Dermis microvascular lymphatic vessel endothelial cell (primary cell): ENCODE measurements at places on chromosomes 16 and 17. TPM values are rescaled to one million over a fixed set of nuclear protein-coding genes. Genes with fewer than 3 reads are reported as not detected.
A peak's percentile ranks its signal among the peaks of the same experiment; 100 is the strongest.

CTF1 gene
- total RNA-seq, result 0.13 TPM in 2 replicates

DNA sequence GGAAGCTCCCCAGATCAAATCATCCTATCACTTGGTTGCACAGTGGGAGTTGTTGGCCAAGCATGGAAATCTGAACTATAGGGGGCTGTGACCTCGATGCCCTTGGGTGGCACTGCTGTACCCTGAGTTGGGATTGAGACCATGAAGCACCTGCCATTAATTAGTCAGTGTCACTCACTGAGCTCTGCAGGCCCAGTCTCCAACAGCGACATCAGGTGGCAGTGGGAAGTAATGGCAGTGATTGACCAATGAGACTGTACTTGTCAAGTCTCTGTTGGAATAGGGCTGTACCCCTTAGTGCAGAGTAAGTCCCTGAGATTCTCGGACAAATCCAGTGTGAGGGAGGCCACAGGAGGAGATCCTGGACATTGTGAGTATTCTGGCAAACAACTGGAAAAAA lies 118.0 kb upstream of the RPL38 start:
- DNase-seq, result no peak

PRAC2 gene
- total RNA-seq, result not detected in 2 replicates

DNA sequence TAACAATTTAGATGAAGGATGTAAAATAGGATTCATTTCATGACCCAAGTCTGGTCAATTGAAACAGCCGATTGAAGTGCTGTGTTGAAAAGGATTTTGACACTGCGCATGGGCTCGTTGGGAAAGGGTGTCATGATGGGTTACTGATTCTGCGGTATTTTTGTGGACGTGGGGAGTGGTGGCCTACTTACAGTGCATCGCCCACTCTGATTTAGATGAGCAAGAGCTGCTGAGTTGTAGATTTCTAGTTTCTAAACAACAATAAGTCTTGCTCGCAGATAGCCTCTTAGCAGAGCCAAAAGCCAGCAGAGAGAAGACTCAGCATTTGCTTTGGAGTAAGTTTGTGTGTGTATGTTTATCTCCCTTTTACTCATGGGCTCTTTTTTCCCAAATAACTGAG lies 731.0 kb downstream of the MAF start:
- DNase-seq, result no peak

TBC1D3 gene
- total RNA-seq, result not detected in 2 replicates

DNA sequence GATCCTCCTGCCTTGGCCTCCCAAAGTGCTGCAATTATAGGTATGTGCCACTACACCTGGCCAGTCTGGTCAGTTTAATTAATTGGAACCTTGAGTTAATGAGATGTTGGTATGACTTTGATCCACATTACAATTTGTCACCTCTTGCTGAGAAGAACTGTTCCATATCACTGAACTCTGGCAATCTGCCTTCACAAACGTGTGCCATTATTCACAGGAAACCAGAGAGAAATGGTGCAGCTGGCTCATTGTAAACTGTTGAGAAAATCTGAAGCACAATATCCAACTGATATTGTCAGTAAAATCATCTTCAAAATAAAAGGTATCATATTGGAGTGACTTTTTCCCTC lies 39.3 kb upstream of the YPEL2 start:
- DNase-seq, result no peak

GRCh38 chr17:40956401-40957254 lies 10.1 kb downstream of the KRT39 start:
- no peak for DNase-seq

CDRT4 gene
- 0.64 and 1.3 TPM in 2 replicates for total RNA-seq

TNFAIP1 gene
- 71.4 and 108 TPM in 2 replicates for total RNA-seq

KRT15 gene
- total RNA-seq, result 0.13 and 1.2 TPM in 2 replicates

DNA sequence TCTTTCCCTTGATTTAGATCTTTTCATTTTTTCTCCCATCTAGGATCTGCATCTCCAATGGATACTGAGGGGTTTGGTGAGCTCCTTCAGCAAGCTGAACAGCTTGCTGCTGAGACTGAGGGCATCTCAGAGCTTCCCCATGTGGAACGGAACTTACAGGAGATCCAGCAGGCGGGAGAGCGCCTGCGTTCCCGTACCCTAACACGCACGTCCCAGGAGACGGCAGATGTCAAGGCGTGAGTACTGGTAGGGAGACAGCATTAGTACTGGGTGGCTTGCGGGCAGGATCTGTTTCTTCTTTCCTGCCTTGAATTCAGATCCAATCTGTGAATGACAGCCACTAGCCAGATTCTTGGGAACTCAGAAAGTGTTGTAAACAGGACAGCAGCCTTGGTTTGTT lies 18.3 kb downstream of the NUP93 start:
- DNase-seq, result no peak

SOST gene
- not detected in 2 replicates for total RNA-seq

KRT36 gene
- 0.38 TPM in 1 of 2 replicates, not detected in the other for total RNA-seq

TPSG1 gene
- not detected in 2 replicates for total RNA-seq

- DNase-seq, result no peak
Observed at GRCh38 chr16:31700530-31701388, 172.8 kb upstream of the ZNF267 start.

GNG13 gene
- total RNA-seq, result not detected in 2 replicates

- no peak for DNase-seq
Observed at GRCh38 chr16:21128991-21129390, 21.7 kb downstream of the DNAH3 start.

- no peak for DNase-seq
Observed at GRCh38 chr16:84575914-84576313, 42.0 kb downstream of the COTL1 start.

GRCh38 chr16:11793840-11794239 lies 3.2 kb downstream of the ZC3H7A start:
- no peak for DNase-seq

PITPNC1 gene
- total RNA-seq, result 15.1 and 21.7 TPM in 2 replicates

DNA sequence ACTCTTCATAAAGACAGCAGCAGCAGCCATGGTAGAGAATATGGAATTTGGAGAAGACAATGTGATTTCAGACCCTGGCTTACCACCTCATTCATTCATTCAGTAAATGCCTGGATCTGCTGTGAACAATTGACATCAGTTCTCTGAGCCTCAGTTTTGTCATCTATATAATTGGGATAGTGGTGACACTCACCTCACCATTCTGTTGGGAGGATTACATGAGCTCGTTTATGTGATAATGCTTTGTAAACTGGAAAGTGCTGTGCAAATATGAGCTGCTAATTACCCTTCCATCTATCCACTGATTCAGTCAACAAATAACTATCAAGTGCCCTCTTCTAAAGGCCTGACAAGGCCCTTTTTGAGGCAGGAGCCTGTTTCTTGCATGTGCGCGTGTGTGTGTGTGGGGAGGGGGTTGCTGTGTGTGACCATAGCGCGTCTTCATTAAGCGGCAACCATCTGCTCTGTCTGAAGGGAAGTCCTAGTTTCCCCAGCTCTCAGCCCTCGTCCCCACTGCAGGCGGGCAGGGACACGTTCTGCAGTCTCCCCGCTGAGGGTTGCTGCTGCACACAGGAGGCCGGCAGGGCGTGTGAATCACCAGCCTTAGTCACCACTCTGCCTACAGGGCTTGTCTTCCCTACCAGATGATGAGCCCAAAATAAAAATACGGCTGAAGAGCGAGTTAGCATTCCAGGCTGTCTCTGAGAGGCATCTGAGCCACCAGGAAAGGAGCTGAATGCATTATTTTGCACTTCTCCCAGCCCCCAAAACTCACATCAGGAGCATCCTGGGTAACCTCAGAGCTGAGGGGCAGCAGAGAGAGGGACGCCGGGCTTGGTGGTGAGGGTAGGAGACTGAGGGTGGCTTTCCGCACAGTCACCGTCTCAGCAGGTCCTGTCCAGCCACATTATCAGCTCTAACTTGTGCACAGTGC lies 19.9 kb downstream of the ARL4D start:
- no peak for DNase-seq

CACNA1H gene
- under 0.01 TPM in 2 replicates for total RNA-seq

- no peak for DNase-seq
Observed at GRCh38 chr16:4648917-4649316, 24.3 kb downstream of the MGRN1 start.

PPP1R27 gene
- total RNA-seq, result not detected in 2 replicates

- no peak for DNase-seq
Observed at GRCh38 chr16:65657071-65657494, 535.2 kb upstream of the CDH11 start.

GRCh38 chr16:28210979-28211588 lies 681 bp downstream of the XPO6 start:
- DNase-seq, result peak; percentile 74

MYOCD gene
- under 0.01 and 0.25 TPM in 2 replicates for total RNA-seq

DNA sequence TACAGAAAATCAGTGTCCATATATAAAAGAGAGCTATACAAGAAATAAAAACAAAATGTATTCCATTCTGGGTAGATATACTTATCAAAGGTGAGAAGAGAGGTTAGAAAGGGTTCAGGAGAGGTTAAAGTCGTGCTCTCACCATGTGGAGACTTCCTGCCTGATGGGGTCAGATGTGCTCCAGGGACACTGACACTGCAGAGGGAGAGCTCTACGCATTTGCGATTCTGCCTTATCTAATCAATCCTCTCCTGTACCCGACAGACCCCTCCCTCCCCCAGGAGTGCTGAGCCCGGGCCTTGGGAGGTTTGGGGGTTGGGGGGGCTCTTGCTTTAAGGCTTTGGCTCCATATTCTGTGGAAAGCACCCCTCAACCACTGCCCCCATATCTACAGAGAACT lies 16.6 kb upstream of the SLC5A11 start:
- no peak for DNase-seq

PYY gene
- not detected in 2 replicates for total RNA-seq

MFAP4 gene
- total RNA-seq, result not detected in 2 replicates

CMTM2 gene
- not detected in 2 replicates for total RNA-seq

- DNase-seq, result no peak
Observed at GRCh38 chr17:69574257-69575197, 160.0 kb downstream of the MAP2K6 start.

- DNase-seq, result no peak
Observed at GRCh38 chr16:23499801-23500200, 10.5 kb downstream of the GGA2 start.

GRCh38 chr16:5874899-5875298 lies 777.3 kb upstream of the EEF2KMT start:
- no peak for DNase-seq

DNA sequence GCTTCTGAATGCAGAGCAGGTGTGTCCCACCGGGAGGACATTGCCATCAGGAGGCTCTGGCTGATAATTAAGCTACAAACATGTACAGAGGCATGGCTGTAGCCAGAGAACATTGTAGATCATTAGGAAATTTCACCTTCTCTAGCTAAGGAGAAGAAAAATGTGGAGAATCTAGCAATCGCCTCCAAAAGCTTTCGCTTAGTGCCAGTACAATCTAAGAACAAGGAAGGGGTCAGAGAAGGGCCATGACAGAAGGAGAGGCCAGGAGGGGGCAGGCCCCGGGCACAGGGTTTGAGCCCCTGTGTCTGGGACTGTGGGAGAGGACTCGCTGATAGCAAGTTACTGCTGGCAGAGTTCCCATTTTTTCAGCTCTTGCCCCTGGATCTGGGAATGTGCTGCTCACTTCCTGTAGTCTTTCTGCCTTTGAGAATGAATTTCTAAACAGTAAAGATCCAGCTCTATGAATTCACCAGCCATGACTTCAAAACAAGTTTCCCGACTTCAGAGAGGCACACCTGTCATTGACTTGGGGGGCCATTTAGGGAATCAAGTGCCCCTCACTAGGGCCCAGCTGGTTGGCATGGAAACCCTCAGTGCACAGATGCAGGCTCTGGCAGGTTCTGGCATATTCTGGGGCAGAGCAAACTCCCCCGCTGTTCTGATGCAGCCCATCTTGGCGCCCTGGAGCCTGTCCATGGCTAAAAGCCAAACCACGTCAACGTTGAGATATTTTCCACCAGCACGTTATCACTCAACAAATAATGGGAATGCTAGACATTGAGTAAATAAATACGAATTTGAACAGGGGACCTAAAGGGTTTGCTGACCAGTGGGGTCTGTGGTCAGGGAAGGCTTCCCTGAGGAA lies 59.5 kb upstream of the CACNG4 start:
- DNase-seq, result peak; percentile 87

DNA sequence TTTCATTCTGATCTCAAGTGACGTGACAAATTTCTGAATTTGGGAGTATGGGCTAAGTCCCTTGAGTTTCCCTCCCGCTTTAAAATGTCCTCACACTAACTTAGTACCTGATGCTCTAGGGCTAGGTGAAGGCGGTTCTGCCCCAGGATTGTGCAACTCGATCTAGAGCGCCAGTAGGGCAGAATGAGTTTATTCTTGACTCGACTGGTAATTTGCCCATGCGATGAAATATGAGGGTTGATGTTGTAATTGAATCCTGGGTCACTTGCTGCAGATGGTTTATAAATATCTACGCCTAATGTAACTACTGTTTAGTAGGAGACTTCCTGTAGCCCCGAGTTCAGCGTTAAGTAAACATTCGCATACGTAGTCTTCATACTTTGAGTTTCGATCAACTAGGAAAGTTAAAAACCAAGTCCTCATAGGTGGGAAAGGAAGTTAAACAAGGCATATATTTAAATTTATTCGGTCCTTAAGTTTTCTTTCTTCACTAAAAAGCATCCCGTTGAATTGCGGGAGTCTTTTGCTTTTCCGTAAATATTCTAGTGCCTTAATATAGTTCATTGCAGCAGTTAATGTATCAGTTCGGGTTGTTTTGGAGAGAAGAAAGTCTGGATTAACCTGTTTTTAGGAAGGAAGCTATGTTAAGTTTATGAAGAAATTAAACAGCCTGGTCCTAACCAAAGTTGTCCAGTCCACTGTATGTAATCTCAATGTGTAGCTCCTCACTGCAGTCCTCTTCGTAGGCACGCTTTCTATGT lies 1.6 kb downstream of the CTCF start:
- no peak for DNase-seq

DNA sequence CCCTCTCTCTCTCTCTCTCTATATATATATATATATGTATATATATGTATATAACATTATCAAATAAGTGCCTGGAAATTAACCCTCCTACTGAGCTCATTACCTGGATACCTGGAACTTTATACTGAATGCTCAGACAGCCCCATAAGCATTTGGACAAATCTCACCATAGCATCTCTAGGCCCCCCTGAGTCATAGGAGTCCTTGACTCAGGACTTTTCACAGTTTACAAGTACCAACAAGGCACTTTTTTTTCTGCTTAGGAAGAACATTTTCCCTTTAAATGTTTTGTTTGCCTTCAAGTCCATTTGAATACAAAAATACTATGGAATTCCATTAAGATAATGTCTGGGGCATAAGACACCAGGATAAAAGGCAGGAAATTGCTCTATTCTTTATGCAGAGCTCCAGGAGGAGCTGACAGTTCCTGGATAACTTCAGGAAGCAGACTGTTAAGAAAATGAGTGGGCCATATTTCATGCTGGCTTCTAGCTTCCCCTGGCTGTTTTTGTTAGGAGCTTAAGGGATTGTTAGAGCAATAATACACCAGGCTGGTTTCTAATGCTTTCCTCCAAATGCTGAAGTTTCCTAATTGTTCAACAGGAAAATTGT lies 171.7 kb upstream of the ASIC2 start:
- DNase-seq, result peak; percentile 11

CDH3 gene
- total RNA-seq, result under 0.01 TPM in 1 of 2 replicates, not detected in the other

HID1 gene
- 31.6 and 48.5 TPM in 2 replicates for total RNA-seq

GRCh38 chr16:17358355-17358754 lies 112.4 kb downstream of the XYLT1 start:
- DNase-seq, result no peak

GRCh38 chr17:77738751-77739531 lies 219.6 kb upstream of the TNRC6C start:
- peak; percentile 32 for DNase-seq
